ENCODE measurements at places on chromosomes 1 and 21.

- DNase-seq: no peak
Observed at GRCh38 chr1:203676455-203676854, 49.8 kb downstream of the ATP2B4 start.

DNA sequence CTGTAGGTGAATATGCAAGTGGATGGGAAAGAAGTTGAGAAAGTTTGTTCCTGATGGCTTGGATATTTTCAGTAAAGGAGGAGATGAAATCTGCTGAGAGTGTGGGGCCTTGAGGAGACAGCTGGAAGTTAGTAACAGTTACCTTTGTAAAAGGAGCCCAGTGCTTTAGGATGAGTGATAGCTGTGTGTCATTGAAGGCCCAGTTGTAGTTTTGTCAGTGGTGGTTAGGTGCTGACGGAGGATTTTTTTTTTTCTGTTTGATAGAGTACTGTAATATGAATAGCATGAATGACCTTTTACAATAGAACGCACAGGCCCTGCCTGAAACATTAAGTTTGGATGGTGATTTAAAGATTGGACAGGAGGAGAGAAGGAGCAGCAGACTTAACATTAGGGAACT, 33.3 kb downstream of the LRRC8D start:
- no peak for DNase-seq

DNA sequence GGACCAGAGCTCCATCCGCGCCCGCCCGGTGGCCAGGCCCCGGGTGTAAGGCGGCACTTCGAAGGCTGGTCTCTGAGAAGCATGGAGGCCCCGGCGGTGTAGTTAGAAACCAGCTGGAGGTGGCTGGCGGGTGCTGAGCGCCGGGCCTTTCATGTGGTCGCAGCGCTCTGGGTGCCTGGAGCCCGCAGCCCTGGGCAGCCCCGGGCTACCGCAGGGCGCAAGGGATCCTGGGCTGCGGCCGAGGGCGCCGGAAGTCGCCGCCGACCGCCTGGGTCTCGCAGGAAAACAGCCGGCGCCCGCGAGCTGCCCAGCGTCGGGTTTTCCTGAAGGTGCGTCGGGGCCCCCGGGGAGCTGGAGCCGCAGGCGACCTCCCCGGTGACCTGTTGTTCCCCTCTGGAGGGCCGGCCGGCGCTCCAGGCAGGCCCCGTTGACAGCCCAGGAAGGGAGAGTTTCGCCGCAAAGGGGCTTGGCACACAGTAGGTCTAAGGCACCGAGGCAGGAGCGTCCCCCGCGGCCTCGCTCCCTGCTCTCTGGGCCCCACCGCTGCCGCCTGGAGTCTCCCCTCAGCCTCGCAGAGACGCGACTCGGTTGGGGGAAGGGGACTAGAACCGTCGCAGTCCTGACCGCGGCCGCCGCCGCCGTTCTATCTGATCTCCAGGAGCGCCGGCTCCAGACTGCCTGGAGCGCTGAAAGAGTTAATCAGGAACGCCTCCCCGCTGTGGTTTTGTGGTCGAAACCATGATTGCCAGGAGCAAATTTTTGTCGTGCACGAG, 2.7 kb downstream of the GRHL3 start:
- no peak for DNase-seq

DNA sequence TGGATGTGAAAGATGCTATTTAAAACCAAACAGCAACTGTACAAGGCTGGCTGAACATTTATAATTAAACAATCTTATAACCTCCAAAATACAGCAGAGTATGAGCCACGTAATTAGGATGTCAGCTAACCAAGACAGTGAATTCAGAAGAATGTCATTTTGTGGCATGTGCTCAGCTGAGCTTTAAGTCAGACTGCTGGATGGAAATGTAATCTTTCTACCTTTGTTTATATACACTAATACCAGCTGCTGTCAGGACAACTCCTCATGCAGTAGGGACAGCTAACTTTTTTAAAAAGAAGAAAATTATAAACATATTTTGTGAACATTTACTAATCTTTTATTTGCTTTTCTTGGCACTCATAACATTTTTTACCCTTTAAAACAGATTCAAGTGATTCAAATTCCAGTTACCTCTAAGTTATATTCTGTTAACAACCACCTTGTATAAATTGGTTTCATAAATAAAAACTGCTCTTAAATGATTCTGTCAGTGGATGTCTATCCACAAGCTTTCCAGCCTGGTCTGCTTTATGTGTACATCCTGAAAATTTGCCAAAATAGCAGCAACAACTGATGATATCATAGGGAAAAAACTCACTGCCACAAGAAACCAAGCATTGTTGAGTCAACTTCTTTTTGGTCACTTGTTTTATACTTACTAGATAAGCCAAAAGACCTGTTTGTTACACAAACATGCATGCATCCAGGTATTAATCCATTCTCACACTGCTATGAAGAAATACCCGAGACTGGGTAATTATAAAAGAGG, 36.1 kb downstream of the DPH5 start:
- no peak for DNase-seq

DNA sequence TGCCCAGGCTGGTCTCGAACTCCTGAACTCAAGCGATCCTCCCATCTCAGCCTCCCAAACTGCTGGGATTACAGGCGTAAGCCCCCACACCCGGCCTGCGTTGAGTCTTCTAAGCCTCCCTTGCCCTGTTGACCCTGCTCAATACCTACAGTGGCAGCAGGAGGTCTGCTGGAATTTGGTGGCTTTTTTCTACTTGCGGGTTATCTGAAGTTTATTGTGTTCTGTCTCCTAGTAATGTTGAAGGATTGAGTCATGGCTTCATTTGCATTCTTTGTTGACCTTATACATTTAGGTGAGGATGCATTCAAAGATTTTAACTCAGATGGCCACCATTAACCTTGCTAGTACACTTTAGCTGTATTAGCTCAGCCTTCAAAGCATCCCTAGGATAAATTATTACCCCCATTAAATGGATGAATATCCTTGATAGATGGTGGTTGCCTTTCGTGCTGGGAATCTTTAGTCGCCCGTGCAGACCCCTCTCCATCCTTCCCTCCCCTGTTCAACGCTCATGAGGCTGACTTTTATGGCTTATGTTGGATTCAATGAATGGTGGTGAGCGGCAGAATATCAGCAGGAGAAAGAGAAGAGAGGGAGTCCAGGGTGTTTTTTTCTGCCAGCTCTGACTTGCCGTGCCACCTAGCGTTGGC, 9.7 kb upstream of the NPPB start:
- no peak for DNase-seq

GRCh38 chr1:166601650-166602278, 237.5 kb upstream of the POGK start:
- DNase-seq: no peak

DNA sequence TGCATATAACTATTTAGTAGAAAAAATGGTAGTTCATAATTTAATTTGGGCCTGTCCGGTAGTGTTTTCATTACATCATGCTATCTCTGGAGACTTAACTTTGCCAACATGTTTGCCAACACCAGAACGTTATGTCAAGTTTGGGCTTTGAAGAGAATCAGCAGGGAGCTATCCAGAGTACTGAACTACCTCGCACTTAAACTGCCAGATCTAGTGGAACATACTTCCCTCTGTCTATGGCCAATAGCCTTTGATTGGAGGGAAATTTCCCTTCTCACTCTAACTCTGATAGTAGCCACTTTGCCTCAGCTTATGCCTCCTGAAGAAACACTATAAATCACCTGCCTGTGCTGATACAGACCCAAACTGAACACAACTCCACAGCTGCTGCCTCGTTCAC, 10.0 kb downstream of the LRRC53 start:
- DNase-seq: no peak

DNA sequence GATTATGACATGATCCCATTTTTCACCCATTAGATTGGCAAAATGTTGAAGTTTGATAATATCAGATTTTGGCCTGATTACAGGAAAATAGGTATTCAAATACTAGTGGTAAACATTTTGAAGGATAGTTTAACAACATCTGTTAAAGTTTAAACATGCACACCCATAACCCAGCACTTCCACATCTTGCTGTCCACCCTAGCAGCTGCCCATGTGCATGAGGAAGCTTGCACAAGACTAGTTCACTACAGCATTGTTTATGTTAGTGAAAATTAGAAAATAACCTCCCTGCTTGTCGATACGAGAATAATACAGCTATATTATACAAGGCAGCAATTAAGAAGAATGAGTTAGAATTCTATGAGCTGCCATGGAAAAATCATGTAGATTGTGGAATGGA, 127.6 kb downstream of the C1orf21 start:
- no peak for DNase-seq

- no peak for DNase-seq
Observed at GRCh38 chr1:186188004-186188539, 187.0 kb downstream of the TPR start.

GRCh38 chr1:239243006-239243405, 143.4 kb upstream of the CHRM3 start:
- no peak for DNase-seq

- DNase-seq: peak; percentile 13
Observed at GRCh38 chr1:106698660-106699059, 357.8 kb upstream of the PRMT6 start.

DNA sequence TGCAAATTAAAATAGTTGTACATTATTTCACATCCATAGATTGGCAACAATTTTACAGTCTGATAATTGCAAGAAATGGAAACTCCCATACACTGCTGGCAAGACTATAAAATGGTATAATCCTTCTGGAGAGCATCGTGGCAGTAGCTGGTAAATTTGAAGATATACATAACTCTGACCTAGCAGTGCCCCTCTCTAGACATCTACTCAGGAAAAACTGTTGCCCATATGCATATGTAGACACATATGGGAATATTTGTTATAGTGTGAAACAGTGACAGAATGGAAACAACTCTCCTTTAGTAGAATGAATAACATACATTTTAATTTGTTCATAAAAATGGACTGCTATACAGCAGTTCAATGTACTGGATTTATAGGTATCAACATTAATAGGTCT, 177.2 kb downstream of the PHTF1 start:
- no peak for DNase-seq

- no peak for DNase-seq
Observed at GRCh38 chr1:242219905-242220304, 221.0 kb upstream of the MAP1LC3C start.

Measured in skin of body (tissue), 3 donors.